ENCODE measurements at places on chromosomes 3 and 15. TPM values are rescaled to one million over a fixed set of nuclear protein-coding genes. Genes with fewer than 3 reads are reported as not detected.

ALDH1L1 gene
- total RNA-seq: 4.1 TPM

GRCh38 chr15:34701536-34701935, 53.3 kb downstream of the GJD2 start:
- no peaks in the 10 kb centered on the region for H3K4me1 ChIP-seq
- H3K27me3 ChIP-seq: no peaks in the 10 kb centered on the region
- H3K36me3 ChIP-seq: no peaks in the 10 kb centered on the region
- DNase-seq: no peak
- H3K27ac ChIP-seq: no peak overlapping the region

- peaks cover 3% of the 10 kb centered on the region for H3K4me1 ChIP-seq
- H3K4me3 ChIP-seq: no peak overlapping the region
- no peak for DNase-seq
These were observed 40.6 kb downstream of the ITPR1 start for GRCh38 chr3:4533489-4534443.

TTC23 gene
- total RNA-seq: 8.2 TPM

- H3K36me3 ChIP-seq: no peaks in the 10 kb centered on the region
- no peaks in the 10 kb centered on the region for H3K4me1 ChIP-seq
- H3K4me3 ChIP-seq: no peak overlapping the region
- H3K27me3 ChIP-seq: no peaks in the 10 kb centered on the region
- DNase-seq: peak; percentile 53
These were observed 1.7 kb downstream of the CMTM8 start for GRCh38 chr3:32240159-32240545.

GRCh38 chr3:105367063-105367405, 325 bp downstream of the ALCAM start:
- H3K4me1 ChIP-seq: peaks cover 4% of the 10 kb centered on the region
- peak overlapping the region; percentile 94 for H3K27ac ChIP-seq
- peak overlapping the region; percentile 53 for H3K4me3 ChIP-seq

- H3K4me3 ChIP-seq: no peak overlapping the region
- no peaks in the 10 kb centered on the region for H3K27me3 ChIP-seq
- no peaks in the 10 kb centered on the region for H3K36me3 ChIP-seq
- H3K27ac ChIP-seq: no peak overlapping the region
These were observed 32.8 kb downstream of the BDH1 start for GRCh38 chr3:197522881-197523441.

DNA sequence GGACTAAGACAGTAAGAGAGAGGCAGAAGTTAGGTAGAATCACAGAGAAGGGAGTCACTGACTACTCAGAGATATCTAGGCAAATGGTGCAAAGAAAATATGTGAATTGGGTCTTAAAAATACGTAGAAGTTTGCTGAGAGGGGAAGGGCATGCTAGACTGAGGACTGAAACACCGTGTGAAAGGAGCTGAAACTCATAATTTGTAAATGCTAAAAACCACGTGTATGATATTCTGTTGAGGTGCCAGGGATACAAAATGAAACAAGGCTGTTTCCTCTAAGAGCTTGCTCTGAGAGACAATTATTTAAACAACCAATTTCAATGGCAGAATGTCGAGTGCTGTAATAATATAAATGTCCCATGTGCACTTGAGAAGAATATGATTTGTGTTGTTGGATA, 47.2 kb downstream of the NCK1 start:
- no peaks in the 10 kb centered on the region for H3K4me1 ChIP-seq
- H3K4me3 ChIP-seq: no peak overlapping the region
- no peak for DNase-seq

DNA sequence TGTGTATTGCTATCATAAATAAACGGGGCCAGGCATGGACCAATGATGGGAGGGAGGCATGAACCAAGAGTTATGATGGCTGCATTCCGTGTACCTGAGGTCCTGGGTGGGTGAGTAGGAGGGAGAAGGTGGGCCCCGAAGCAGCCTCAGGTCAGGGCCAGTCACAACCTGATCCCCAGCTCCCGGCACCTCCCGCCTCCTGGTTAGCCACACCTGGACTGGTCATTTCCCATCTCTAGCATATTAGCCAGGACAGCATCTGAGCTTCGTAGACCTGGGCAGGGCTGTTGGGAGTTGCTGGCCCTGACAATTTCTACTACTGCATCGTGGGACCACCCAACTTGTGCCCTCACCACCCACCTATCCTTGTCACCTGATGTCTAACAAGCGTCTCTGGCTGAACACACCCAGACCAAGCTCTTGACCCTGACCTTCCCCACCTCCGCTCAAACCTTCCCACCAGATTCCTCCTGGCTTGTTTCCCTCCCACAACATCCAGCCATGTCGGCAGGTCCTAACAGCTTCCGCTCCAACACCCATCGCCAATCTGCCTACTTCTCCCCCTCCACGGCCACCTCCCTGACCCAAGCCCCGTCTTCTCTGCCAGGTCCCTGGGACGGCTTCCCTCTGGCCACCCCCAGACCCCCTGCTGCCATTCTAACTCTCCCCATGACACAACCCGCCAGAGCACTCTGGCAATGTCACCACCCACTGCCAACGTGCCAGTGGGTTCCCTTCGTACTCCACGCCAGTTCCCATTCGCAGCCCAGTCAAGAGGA, 133.8 kb upstream of the IQSEC1 start:
- no peak overlapping the region for H3K4me3 ChIP-seq
- no peaks in the 10 kb centered on the region for H3K4me1 ChIP-seq
- DNase-seq: no peak
- H3K27ac ChIP-seq: no peak overlapping the region

DNA sequence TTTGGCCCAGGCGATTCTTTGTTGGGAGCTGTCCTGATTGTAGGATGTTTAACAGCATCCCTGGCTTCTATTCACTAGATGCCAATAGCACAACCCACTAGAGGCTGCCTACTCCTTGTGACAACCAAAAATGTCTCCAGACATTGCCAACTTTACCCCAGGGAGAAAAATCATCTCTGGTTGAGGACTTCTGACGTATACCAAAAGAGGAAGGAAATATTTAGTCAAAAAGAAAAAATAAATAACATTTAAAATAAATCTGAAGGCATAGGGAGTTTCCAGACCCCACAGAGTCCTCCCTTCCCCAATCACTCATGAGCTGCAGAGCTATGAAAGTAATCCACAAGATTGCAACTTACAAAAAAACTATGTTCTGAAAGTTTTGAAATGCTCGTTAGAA, 61.0 kb downstream of the MECOM start:
- H3K36me3 ChIP-seq: no peaks in the 10 kb centered on the region
- no peaks in the 10 kb centered on the region for H3K27me3 ChIP-seq
- no peak for DNase-seq

STAC gene
- not detected for total RNA-seq

GRCh38 chr3:196050597-196050996, 31.3 kb downstream of the TFRC start:
- no peaks in the 10 kb centered on the region for H3K36me3 ChIP-seq
- no peak overlapping the region for H3K4me3 ChIP-seq
- DNase-seq: no peak
- H3K27ac ChIP-seq: no peak overlapping the region
- H3K27me3 ChIP-seq: no peaks in the 10 kb centered on the region

DNA sequence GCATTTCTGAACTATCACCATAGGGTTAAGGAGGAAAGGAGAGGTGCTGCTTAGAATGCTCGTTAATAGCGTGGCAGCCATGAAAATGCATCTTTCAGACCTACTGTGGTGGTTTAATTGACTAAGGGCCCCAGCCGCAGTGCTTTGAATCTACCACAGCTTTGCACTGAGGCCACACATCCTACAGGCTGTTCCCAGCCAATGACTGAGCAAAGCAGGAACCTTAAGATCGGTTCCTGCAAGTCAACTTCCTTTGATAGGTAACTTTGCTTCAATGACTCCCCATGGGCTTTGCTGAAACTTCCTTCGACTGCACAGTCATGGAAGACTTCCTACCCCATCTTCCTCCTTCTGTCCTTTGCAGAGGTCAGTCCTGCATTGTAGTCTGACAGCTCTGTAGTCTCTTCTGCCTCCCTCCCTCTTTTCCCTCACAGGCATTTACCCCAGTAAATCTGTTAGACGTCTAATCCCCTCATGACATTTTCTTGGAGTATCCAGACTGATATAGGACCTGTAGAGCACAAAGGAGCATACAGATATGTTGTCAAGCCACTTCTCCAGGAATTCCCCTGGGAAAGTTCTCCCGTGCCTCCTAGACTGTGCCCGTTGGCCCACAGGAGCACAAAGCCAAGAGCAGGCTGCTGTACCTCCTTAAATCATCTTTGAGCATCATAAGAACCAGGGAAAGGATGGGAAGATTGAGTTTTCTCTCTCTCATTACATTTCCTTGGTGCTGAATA, 2.6 kb upstream of the BCL2A1 start:
- peaks cover 11% of the 10 kb centered on the region for H3K4me1 ChIP-seq
- DNase-seq: no peak
- H3K27me3 ChIP-seq: no peaks in the 10 kb centered on the region
- no peaks in the 10 kb centered on the region for H3K36me3 ChIP-seq

Data from Peyer's patch (tissue), 4 donors.